Stimulated activated naive CD4-positive, alpha-beta T cell (primary cell): ENCODE measurements at places on chromosomes 11 and 22.

GRCh38 chr11:95939091-95939490 is 15.2 kb upstream of the MTMR2 start:
- no peak for DNase-seq

- no peak for DNase-seq
Measured at GRCh38 chr11:86089659-86090058, 20.8 kb upstream of the PICALM start.

GRCh38 chr11:73963861-73964260 is 13.0 kb downstream of the DNAJB13 start:
- DNase-seq: no peak

DNA sequence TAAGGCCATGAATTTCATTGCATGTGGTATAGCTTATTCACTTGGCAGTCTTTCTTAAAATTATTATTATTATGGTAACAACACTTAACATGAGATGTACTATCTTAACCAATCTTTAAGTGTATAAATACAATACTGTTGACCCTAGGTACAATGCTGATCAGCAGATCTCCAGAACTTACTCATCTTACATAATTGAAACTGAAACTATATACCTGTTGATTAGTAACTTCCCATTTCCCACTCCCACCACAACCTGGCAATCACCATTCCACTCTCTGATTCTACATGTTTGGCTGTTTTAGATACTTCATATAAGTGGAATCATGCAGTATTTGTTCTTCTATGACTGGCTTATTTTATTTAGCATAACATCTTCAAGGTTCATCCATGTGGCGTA is 150.2 kb upstream of the POU2AF2 start:
- DNase-seq: no peak

GRCh38 chr22:37566903-37567798 is 6.9 kb downstream of the CDC42EP1 start:
- peak; percentile 74 for DNase-seq

GRCh38 chr11:74447720-74448119 is 19.6 kb downstream of the KCNE3 start:
- no peak for DNase-seq

- DNase-seq: no peak
Measured at GRCh38 chr11:122707901-122708300, 52.4 kb downstream of the UBASH3B start.

DNA sequence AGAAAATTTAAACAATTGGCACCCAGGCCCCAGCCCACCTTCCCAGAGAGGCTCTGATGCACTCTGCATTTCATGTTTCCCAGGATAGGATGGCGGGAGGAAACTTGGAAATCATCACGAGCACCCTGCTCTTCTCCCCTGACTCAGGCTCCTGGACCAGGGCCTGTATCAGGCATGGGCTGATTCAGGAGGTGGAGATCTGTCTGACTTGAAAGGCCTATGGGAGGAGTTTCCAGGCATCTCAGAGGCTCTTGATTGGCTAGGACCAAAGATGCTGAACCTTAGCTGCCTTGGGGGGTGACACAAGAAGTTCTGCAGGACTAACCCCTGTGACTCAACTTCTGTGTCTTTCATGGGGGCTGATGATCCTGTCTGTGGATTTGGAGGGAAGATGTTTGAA is 106.2 kb downstream of the PKNOX2 start:
- DNase-seq: no peak

DNA sequence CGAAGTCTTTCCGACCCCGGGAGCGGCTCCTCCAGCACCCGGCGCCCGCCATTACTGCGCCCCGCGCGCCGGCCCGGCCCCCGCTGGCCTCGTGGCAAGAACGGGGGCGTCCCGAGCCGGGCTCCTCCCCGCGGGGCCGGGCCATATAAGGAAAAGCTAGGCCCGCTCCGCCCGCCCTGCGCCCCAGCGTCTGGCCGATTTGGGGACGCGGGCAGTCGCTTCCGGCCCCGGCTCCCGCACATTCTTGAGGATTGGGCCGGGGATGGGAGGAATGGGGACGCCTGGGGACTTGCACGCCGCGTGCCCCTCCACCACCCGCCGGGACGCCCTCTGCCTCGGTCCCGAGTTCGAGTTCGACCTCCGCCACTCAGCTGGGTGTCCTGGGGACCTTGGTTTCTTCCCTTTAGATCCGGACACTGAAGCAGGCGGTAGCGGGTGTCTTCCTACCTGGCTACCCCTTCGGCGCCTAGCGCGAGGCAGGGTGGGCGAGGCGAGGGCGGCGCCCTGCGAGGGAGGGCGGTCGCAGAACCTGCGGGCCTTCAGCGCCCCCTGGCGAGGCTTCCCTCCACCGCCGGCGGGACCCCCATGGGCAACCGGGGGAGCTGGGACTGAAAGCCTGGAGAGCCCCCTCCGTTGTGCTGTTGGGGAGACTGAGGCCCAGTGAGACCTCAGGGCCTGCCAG is 3.8 kb downstream of the SMTN start:
- DNase-seq: peak; percentile 79

- DNase-seq: peak; percentile 14
Measured at GRCh38 chr11:68798221-68798813, 43.4 kb downstream of the CPT1A start.

DNA sequence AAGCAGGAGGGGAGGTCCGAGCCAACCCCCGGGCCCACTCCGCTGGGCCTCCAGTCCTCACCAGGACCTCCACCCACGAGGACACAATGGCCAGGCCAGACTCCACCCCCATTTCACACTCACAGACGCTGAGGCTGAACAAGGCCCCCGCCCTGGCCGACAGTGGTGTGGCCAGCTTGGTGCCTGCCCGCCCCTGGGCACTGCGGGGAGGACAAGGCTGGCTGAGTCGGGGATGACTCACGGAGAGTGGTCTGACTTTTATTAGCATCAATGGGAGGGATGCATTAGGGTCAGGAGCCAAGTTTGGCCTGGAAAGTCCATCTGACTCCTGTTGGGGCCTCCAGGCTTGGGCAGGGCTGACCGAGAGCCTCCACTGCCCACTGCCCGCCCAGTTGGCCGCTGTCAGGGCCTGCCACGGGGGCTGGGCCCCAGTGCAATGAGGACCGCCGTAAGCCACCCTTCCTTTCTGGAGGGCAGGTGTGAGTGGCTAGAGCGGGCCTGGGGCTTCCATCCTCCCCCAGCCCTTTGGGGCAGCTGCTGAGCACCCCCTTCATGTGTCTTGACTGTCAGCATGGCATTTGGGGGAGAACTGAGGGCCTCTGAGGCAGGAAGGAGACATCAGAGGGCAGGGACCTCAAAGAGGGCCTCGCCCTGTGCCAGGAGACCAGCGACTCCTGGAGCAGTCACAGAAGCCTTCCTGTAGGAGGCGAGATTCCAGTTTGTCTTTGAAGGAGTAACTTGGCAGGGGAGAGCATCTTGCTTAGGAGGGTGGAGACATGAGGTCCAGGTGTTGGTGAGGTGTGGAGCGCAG is 10.6 kb downstream of the TSPAN32 start:
- DNase-seq: no peak

- DNase-seq: no peak
Measured at GRCh38 chr22:41078931-41079330, 13.5 kb upstream of the EP300 start.

- DNase-seq: no peak
Measured at GRCh38 chr11:11980200-11980599, 28.2 kb downstream of the DKK3 start.

- no peak for DNase-seq
Measured at GRCh38 chr11:76598426-76598839, 72.1 kb downstream of the LRRC32 start.

GRCh38 chr11:25949918-25950317 is 382.0 kb upstream of the ANO3 start:
- no peak for DNase-seq

DNA sequence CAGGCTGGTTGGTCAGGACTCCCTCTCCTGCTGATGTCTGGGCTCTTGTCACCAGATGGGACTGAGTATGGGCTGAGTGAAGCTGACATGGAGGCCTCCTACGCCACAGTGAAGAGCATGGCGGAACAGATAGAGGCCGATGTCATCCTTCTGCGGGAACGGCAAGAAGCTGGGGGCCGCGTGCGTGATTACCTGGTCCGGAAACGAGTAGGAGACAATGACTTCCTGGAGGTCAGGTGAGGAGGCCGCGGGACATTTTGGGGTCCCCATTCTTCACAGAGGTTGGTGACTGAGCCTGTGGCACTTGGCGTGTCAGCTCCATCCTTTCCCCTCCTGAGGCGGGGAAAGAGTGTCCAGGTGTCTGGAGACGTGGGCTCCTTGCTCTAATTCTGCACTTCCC is 10.1 kb downstream of the GTPBP1 start:
- DNase-seq: no peak

DNA sequence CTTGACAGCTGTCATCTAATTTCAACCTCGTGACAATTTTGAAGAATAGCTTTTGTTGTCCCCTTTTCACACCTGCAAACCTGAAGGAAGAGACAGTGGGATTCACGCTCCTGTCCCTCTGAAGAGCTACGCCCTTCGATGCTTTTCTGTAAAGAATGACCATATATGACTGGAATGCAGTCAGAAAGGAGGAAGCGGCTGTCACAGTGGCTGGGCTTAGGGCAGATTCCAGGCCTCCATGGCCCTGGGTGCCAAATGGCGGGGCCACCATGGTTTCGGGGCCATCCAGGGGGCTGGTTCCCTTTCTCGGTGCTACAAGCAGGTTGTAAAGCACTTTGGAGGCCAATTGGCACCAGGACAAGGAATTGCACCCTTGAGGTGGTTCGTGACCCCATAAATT is 22.2 kb upstream of the FGF19 start:
- no peak for DNase-seq

DNA sequence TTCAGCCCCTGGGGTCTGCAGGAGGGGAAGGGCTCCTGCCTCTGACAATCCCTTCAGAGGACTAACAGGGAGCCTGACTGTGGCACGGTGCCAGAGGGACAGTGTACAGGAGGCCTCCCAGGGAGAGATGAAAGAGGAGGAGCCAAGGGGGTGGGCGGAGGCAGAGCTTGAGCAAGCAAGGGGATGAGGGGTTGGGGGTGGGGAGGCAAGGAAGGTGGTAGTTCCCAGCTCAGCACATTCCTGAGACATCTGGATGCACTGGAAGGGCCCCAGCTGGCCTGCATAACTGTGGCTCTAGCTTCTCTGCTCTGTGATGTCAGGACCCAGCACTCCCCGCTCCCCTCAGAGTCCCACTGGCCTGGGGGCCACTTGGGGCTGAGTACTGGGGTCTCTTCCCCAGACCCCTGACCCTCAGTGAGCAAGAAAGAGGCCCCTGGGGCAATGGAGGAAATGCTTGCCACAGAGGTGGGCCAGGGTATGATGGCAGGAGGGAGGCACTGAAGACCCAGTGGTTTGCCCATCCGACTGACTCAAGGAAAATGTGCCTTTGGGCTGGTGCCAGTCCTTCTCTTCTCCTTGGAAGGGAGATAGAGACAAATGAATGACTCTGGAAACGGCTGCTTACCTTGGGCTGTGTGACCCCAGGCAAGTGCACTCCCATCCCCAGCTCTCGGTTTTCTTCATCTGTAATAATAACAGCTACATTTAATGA is 13.3 kb downstream of the CREB3L1 start:
- DNase-seq: no peak

GRCh38 chr11:78714539-78714938 is 139.9 kb upstream of the NARS2 start:
- no peak for DNase-seq

DNA sequence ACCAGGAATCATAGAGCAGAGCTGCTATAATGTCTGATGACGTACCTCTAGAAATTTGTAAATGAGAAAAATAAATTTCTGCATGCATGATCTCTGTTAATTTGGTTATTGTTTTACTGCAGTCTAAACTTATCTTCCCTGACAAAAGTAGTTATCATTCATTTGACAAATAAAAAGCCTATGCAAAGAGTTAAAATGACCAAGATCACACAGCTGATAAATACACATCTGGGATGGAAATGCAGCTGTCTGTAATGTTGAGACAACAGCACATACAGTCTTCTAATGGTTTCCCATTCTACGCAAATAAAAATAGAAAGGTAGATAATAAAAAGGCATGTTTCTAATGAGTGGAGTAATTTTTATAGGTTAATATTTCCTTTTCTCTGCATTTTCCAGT is 225.1 kb upstream of the LUZP2 start:
- no peak for DNase-seq

DNA sequence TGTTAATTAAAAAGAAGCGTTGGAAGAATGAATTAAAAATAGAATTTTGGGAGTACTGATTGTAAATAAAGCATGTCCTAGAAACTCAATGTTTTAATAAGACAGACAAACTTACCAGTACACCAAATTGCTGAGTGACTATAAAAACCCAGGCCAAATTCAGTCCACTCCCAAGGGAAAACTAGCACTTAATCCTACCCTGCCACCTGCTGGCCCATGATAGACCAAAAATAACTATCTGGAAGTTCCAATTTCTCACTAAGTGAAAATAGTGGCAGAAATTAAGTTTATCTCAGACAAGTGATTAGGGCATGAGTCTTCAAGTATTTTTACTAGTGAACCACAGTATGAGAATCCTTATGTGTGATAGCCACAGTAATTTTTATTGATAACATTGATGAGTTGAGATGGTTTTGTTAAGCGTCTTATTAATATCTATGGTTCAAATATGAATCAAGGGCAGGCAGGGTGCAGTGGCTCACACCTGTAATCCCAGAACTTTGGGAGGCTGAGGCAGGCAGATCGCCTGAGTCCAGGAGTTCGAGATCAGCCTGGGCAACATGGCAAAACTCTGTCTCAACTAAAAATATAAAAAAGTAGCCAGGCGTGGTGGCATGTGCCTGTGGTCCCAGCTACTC is 9.8 kb upstream of the DDX10 start:
- peak; percentile 19 for DNase-seq

- DNase-seq: no peak
Measured at GRCh38 chr22:45964372-45964771, 12.6 kb downstream of the WNT7B start.

DNA sequence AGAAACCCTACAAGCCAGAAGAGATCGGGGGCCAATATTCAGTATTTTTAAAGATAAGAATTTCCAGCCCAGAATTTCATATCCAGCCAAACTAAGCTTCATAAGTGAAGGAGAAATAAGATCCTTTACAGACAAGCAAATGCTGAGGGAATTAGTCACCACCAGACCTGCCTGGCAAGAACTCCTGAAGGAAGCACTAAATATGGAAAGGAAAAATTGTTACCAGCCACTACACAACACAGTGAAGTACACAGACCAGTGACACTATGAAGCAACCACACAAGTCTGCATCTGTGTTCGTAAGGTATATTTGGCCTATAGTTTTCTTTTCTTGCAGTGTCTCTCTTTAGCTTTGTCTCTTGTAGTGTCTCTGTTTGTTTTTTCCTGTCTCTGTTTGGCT is 29.0 kb downstream of the TMEM225 start:
- DNase-seq: no peak
